ENCODE measurements at places on chromosomes 1 and 21. TPM values are rescaled to one million over a fixed set of nuclear protein-coding genes. Genes with fewer than 3 reads are reported as not detected.

Gene UBL4B
- total RNA-seq = not detected

Gene BRINP3
- total RNA-seq = not detected

Gene CFHR4
- total RNA-seq = not detected

Gene PLA2G2C
- total RNA-seq = not detected

Gene LCE2C
- not detected for total RNA-seq

- H3K4me3 ChIP-seq = no peak overlapping the region
- H3K27me3 ChIP-seq = no peaks in the 10 kb centered on the region
- peaks cover 2% of the 10 kb centered on the region for H3K4me1 ChIP-seq
- DNase-seq = no peak
Measured at GRCh38 chr1:149903836-149904491, 4.6 kb downstream of the BOLA1 start.

DNA sequence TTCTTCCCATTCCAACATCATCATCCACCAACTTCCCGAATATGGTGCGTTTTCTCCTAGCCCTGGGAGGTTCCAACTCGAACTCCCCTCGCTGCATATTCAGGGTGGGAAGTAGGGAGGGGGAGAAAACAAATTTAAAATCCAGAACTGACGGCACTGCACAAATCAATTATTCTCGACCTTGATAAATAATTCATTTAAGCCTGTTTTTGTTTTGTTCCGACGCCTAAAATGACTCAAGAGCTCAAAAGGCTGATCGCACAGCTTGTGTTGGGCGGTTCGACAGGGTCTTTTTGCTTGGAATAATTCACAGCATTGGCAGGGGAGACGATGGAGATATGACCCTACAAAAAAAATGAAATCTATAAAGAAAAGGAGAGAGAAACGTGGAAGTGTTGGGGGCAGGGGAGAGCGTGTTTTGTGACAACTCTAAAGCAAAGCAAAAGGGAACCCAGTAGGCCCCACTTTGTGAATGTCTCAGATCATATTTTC, 3.1 kb upstream of the BARHL2 start:
- peaks cover 16% of the 10 kb centered on the region for H3K4me1 ChIP-seq
- H3K27ac ChIP-seq = no peak overlapping the region
- DNase-seq = no peak
- no peak overlapping the region for H3K4me3 ChIP-seq

DNA sequence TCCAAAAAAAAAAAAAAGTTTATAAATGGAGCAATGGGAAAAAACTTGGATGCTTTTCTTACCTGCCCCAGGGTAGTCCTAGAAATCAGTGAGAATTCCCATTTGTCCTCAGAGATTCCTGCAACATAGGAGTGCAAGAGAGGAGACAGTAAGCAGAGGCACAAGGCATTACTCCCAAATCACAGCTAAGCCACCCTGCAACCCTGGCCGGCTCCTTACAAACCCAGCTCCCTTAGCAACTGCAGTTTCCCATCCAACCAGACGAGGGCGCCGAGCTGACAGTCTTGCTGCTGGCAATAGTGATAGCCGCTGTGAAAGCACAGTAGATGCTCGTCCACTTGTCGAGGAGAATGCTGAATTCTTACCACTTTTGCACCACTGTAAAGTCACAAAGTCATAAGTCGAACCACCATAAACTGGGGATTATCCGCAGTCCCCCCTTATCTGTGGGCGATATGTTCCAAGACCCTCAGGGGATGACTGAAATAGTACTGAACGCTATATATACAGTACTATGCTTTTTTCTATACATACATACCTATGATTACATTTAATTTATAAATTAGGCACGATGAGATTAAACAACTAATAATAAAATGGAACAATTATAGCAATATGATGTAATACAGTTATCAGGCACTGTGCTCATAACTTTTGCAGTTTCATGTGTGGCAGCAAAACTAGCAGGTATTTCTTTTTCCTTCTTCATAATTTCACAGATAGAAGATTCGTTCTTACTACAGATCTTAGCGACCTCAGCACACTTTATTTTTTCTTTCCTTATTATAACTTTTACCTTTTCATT, 6.0 kb upstream of the PITHD1 start:
- H3K4me3 ChIP-seq = no peak overlapping the region
- H3K4me1 ChIP-seq = peaks cover 13% of the 10 kb centered on the region
- peak; percentile 79 for DNase-seq

GRCh38 chr1:88058205-88058604, 625.9 kb upstream of the PKN2 start:
- no peaks in the 10 kb centered on the region for H3K27me3 ChIP-seq
- no peak overlapping the region for H3K27ac ChIP-seq
- H3K4me3 ChIP-seq = no peak overlapping the region
- H3K36me3 ChIP-seq = no peaks in the 10 kb centered on the region
- no peak for DNase-seq

DNA sequence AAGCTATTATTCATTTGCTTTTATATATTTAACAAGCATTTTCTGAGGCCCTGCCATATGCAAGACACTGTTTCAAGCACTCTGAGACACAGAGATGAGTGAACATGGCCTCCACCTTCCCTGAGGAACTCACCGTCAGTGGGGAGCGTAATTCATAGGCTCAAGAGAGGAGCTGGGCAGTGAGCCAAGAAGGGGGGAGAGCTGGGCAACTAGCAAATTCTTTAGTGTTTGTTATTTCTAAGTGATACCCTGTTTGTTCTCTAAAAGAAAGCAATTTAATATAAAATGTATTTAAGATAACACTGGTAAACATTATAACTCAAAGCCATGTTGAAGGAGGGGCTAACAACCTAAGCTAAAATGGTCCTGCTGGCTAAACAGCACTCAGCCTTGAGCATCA, 119.2 kb upstream of the NGF start:
- H3K4me3 ChIP-seq = no peak overlapping the region
- no peaks in the 10 kb centered on the region for H3K36me3 ChIP-seq
- no peak for DNase-seq
- no peak overlapping the region for H3K27ac ChIP-seq

GRCh38 chr1:226754793-226755533, 15.9 kb upstream of the ITPKB start:
- no peak overlapping the region for H3K4me3 ChIP-seq
- H3K27me3 ChIP-seq = peaks cover 11% of the 10 kb centered on the region
- H3K4me1 ChIP-seq = no peaks in the 10 kb centered on the region
- no peaks in the 10 kb centered on the region for H3K36me3 ChIP-seq

GRCh38 chr1:156276966-156277381, 5.7 kb downstream of the SMG5 start:
- no peak overlapping the region for H3K4me3 ChIP-seq
- no peak for DNase-seq
- H3K27me3 ChIP-seq = no peaks in the 10 kb centered on the region
- H3K4me1 ChIP-seq = peaks cover 8% of the 10 kb centered on the region
- H3K27ac ChIP-seq = no peak overlapping the region

- no peak overlapping the region for H3K4me3 ChIP-seq
- DNase-seq = no peak
- no peaks in the 10 kb centered on the region for H3K36me3 ChIP-seq
- H3K4me1 ChIP-seq = peaks cover 27% of the 10 kb centered on the region
Measured at GRCh38 chr1:29455781-29456180, 219.5 kb downstream of the PTPRU start.

- peaks cover 8% of the 10 kb centered on the region for H3K36me3 ChIP-seq
- H3K4me3 ChIP-seq = no peak overlapping the region
- H3K27ac ChIP-seq = no peak overlapping the region
- peaks cover 2% of the 10 kb centered on the region for H3K4me1 ChIP-seq
- no peaks in the 10 kb centered on the region for H3K27me3 ChIP-seq
Measured at GRCh38 chr1:225524570-225524969, 96.7 kb upstream of the LBR start.

DNA sequence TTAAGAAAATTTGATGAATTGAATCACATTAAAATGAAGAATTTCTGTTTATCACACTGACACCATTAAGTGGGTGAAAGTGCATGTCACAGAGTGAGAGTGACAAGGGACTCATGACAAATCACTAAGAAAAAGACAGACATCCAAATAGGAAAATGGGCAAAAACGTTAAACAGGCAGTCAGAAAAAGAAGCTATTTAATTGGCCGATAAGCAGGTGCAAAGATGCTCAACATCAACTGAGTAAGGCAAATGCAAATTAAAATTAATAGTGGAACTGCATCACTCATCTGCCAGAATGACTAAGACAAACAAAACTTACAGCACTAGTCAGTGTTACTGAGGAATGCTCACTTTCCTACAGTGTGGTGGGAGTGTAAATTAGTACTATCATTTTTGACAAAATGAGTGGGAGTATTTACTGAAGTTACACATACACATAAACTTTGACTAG, 39.2 kb upstream of the RUNX1 start:
- H3K4me1 ChIP-seq = peaks cover 11% of the 10 kb centered on the region
- H3K27ac ChIP-seq = no peak overlapping the region
- H3K27me3 ChIP-seq = peaks cover 5% of the 10 kb centered on the region
- H3K4me3 ChIP-seq = no peak overlapping the region
- H3K36me3 ChIP-seq = no peaks in the 10 kb centered on the region

DNA sequence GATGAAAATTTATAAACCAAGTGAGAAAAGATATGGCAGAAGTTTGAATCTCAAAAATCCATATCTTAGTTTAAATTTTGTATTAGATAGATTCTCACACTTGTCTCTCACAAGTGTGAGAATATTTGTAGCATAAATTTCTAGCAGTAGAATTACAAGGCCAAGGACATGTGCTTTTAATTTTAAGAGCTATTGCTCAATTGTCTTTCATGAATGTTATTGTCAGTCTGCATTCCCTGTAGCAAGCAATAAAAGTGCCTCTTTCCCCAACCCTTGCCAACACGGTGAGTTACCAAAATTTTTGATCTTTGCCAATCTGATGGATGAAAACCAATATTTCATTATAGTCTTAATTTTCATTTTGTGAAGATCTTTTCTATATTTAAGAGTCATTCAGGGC, 64.0 kb downstream of the CTH start:
- no peak overlapping the region for H3K27ac ChIP-seq
- peaks cover 8% of the 10 kb centered on the region for H3K4me1 ChIP-seq
- no peaks in the 10 kb centered on the region for H3K36me3 ChIP-seq
- no peak for DNase-seq
- H3K4me3 ChIP-seq = no peak overlapping the region

DNA sequence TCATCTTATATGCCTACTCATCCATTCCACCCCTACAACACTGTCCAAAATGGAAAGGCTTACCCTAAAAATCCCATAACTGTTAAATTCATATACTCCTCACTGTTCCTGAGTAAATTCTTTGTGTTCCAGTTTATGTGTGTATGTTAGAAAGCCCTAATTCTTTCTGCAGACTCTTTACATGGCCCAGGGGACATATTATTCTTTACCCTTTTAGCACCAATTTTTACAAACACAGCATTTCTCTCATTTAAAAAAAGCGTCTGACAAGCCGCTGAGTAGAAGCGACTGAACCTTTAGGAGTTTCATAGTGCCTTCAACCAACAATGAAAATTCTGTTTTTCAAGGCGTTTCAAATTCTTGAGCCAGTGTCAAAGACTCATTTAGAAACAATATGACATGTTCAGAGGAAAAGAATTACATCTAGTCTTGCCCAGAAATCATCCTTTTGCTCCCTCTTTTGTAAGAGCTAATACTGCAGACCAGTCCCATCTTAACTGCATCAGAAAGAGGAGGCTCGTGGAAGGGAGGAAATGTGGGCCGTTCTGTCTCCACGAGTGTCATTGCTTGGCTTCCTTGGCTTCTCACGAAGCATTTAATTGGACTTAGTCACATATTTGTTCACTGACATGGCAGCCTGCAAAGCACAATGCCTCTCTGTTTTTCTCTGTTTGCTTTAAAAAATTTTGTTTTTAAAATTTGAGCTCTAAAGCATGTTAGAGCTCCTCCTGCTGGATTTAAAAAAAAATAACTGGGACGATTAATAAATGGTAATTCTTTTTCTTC, 21.3 kb upstream of the C1orf105 start:
- DNase-seq = no peak
- peaks cover 28% of the 10 kb centered on the region for H3K4me1 ChIP-seq
- no peaks in the 10 kb centered on the region for H3K27me3 ChIP-seq
- peak overlapping the region; percentile 91 for H3K27ac ChIP-seq
- peak overlapping the region; percentile 28 for H3K4me3 ChIP-seq

DNA sequence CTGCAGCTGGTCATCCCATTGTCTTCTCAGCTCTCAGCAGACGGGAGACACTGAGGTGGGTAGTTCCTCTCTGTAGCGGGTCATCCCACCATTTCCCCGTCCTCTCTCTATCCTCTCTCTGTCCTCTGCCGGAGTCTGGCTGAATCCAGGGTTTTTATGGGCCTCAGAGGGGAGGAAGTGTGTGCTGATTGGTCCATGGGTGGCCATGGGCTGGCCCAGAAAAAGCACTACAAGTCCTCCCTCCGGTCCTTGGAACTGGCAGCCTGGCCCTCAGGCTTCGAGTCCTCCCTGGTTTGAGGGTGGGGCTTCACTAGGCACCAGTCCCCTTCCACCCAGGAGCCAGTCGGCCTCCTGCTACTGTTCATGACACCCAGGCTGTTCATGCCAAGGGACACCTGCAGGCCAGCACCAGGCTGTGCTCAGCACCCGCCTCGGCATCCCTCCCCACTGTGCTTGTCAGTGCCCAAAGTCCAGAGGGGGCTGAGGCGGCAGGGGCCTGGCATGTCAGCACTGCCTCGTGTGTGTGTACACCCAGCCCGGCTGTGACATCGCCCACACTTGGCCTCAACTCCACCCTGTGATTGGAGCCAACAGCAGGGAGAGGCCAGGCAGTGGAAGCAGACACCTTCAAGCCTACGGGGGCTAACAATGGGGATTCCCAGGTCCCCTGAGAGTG, 23.0 kb upstream of the LRRC8C start:
- no peaks in the 10 kb centered on the region for H3K36me3 ChIP-seq
- no peak overlapping the region for H3K4me3 ChIP-seq
- no peaks in the 10 kb centered on the region for H3K4me1 ChIP-seq
- DNase-seq = no peak

DNA sequence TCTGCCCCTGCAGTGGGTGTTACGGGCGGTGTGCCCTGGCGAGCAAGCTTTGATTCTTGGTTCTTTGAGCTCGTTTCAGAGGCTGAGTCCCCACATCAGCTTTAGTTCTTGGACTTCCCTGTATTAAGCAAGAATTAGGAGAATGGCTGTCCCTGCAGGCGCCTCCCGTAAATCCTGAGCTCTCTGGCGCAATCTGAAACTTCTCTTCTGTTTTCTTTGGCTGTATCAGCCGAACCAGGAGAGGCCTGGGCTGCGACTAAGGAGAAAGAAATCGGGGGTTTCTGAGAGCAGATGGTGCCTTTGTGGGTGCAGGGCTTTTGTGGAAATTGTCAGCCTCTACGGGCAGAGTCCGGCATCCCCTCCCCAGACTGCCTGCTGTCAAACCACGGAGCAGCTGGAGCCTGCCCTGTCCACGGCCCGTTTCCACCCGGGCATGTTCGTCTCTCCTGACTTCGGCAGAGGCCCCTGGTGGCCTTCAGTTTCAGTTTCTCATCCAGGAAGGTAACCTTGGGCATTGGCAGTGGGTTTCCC, 17.9 kb downstream of the CSTB start:
- peaks cover 13% of the 10 kb centered on the region for H3K36me3 ChIP-seq
- H3K27ac ChIP-seq = no peak overlapping the region
- no peak overlapping the region for H3K4me3 ChIP-seq
- DNase-seq = no peak
